ENCODE measurements at places on chromosomes 7 and 10.

DNA sequence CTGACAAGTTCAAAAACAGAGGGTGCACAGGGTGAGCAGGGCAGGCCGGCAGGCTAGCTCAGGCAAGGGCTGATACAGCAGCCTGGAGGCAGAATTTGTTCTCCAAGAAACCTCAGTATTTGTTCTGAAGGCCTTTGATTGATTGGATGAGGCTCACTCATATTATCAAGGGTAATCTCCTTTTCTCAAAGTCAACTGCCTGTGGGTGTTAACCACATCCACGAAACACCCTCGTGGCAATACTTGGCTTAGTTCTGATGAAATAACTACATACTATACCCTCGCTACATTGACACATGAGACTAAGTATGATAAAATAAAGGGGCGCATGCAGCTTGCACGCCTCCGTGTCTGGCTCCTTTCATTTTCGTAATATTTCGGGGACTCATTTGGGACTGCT lies 4.4 kb upstream of the PPP2R2D start:
- DNase-seq, result no peak

GRCh38 chr7:25985196-25985595 lies 166.8 kb upstream of the NFE2L3 start:
- DNase-seq, result no peak

DNA sequence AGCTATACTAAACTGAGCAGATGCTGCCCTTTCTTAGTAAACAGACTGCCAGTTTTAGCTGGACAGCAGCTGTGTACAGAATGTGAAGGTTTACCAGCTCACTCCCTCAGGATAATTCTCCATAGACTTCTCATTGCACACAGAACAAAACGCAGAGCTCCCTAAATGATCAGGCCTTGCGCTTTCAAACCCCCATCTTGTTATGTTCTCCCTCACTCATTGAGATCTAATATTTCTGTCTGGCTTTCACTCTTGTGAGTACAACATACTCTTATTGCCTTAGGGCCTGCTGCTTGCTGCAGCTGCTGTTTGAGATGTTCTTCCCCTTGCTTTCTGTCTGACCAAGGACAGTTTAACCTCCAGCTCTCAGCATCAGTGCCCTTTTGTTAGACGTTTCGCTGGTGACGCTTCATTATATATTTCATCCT lies 17.3 kb downstream of the VWDE start:
- DNase-seq, result no peak

DNA sequence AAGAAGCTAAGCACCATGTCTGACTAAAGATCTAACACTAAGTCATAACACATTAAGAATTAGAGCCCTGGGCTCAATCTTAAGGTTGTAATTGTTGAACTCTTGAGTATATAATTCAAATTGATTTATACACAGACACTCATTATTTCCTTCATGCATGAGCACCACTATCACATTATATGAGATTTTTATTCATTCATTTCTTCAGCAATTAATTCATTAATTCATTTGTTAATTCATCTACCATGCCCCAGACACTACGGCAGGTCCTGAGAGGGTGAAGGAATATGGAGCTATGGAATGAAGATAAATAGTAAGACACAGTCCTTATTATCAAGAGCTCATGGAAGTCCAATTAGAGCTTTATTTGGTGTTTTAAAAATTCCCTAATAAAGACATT lies 41.9 kb downstream of the ETV1 start:
- DNase-seq, result no peak

DNA sequence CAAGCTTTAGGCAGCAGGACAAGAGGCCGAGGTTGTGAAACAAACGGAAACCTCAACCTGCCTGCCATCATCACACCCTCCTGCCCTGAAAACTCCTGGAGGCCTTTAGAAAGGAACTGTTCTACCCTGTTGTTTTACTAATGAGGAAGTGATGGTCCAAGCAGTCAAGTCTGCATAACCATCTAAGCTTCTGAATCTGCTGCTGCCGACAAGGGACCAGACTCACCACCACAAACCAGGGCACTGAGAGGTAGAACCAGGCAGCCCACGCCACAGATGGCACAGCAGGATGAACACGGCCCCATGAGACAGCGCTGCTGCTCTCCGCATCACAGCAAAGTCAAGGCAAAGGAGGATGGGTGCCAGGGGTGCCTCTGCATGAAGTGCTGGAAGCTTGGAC lies 209.4 kb downstream of the CELF2 start:
- no peak for DNase-seq

- no peak for DNase-seq
Observed at GRCh38 chr7:2843711-2844152, 376 bp downstream of the GNA12 start.

DNA sequence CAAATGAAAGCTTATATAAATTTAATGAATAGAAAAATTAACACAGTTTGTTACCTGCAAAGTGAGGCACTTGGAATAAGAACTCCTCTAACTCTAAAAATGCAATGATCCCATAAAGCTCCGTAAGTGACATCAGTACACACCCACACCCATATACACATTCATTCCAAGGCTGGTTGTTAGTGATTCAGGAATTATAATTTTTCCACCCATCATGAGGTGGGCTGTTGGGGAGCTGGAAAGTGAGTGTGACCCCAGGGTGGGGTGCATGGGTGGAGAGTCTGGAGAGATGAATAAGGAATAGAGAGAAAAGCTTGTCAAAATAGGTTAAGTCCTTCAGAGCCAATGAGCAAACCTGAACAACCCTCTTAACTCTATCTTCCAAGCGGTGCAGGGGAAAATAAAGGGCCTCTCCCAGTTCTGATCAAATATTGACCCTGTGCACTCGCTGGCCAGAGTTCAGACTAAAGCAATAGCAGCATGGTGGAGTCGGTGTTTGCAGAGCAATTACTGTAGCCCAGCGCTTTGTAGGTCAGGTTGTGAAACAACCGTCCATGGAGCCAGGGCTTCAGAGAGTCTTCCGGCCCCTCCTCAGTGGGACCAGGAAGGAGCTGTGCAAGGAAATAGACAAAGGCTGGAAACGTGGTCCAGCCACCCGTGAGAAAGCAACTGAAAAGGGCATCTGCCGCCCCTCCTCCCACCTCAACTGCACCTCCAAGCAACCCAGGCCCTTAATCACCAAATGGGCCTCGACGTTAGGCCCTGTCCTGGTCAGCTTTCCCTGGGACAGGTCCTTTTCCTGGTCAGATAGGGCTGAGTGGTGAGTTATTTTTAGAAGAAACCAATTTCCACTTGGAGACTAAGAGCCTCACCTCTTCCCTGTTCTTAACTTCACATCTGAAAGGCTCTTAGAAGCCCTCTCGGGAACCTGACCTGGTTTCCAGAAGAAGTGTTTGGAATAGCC lies 61.2 kb downstream of the SH3PXD2A start:
- no peak for DNase-seq

- no peak for DNase-seq
Observed at GRCh38 chr7:16367115-16367514, 54.2 kb downstream of the CRPPA start.

DNA sequence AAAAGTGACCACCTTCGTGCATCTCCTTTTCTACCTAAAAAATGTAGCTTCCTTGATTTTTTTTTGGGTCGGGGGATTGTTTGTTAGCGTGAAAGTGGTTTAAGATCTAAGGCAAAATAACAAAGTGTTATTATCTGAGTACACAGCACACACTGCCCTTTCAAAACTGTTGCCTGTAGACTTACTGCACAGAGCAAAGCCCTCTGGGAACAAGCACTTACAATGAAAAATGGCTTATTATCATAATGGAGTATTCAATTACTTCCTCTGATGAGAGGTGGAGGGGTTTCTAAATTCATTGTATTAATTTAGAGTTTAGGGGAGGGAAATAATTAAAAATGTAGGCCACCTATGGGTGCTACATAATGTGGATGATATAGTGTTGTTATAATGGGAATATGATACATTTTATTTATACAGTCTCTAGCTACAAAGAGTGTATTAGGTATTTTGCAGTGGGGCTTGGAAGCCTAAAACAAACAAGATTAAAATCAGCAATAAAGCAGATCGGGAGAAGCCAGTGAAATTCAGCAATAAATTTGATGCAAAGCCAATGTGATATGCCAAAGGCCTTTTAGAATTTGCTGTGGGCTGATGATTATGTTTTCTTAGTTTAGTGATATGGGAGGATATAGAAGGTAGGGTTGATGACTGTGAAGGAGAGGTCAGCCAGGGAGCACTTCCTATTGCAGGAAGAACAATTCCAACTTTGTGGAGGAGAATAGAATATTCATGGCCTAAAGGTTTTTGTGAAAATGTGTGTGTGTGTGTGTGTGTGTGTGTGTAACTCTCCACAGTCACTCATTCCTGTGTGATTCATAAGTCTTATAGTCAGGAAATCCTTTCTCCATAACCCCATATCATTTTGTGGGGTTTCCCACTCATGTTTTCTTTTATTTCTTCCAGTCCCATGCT lies 17.7 kb upstream of the EXOC4 start:
- no peak for DNase-seq

DNA sequence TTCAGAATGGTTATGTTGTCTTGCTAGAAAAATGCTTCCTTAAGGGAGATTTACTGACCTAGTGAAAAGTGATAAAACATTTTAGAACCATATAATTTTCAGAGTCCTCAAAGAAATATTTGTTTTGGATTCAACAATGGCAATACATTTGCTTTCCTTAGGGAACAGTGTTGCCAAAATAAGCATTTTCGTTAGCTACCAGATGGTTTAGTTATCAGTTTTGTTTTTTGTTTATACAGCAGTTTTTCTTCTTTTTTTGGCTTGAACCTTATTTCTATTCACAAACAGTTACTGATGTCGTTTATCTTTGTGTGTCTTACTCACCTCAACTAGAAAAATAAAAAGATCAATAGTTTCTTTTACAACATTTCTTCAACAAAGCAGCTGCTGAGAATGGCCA lies 48.6 kb downstream of the EXOC4 start:
- DNase-seq, result no peak

DNA sequence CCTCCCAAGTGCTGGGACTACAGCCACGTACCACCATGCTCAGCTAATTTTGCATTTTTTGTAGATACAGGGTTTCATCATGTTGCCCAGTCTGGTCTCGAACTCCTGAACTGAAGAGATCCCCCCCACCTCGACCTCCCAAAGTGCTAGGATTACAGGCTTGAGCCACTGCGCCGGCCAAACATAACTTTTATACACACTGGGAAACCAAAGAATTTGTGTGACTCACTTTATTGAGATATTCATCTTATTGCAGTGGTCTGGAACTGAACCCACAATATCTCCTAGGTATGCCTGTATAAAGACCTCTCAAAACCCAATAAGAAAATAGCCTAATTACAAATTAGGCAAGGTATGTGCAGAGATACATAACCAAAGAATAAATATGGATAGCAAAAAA lies 182.6 kb upstream of the FEZF1 start:
- DNase-seq, result no peak

- peak; percentile 42 for DNase-seq
Observed at GRCh38 chr7:27532314-27532713, 130.4 kb downstream of the HIBADH start.

DNA sequence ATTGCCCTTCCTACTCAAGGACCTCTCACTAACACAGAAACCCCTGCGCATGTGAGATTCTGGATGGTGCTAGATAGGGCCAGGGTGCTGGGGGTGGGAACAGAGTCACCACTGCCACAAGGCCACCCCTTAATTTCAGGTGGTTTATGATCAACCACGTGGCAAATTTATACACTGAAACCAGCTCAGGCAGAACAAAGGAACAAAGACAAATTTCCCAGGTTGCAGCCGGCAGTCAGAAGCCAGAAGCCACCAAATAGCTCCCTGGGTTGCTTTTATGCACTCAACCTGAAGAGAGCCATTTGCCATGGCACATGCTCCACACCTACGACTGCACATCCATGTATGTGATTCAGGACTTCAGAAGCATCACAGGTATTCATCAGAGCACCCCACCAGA lies 2.5 kb downstream of the VOPP1 start:
- DNase-seq, result no peak

GRCh38 chr7:94874036-94874785 lies 33.2 kb upstream of the PPP1R9A start:
- no peak for DNase-seq

DNA sequence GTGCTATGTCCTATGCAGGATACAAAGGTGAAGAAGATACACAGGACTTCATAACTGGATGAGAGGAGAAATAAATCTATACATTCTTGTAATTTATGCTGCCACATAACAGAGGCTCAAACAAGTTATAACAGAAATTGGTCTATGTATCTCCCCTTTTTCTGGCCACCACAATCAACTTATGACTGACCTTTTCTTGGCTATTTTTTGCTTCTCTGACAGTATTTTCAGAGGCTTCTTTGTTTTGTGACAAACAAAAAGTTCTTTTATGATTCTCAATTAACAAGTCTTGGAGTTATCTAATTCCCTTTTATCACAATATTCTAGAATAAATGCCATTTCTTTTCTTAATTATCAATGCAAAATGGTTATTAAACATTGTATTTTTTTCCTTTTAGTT lies 953.0 kb upstream of the ZWINT start:
- no peak for DNase-seq

GRCh38 chr7:20343205-20343604 lies 12.5 kb downstream of the ITGB8 start:
- DNase-seq, result no peak

- no peak for DNase-seq
Observed at GRCh38 chr10:124911124-124912067, 30.5 kb upstream of the ZRANB1 start.

DNA sequence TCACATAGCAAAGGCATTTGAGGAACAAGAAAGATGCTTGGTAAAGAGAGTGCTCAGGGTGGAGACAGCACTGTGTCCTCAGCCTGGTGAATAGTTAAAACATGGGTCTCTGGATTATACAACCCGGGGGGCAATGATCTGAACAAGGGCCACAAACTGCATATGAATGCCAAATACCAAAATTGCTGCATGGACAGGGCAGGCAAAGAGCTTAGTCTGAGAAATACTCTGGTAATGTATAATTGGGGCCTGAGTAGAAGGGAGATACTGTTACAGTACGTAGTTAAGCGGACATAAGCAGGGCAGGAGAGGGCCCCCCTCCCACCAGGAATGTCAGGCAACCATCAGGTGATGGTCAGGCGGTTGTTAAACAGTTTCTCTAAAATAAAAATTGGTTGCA lies 99.3 kb upstream of the CDK1 start:
- DNase-seq, result no peak

- no peak for DNase-seq
Observed at GRCh38 chr10:3976171-3976570, 191.2 kb upstream of the KLF6 start.

DNA sequence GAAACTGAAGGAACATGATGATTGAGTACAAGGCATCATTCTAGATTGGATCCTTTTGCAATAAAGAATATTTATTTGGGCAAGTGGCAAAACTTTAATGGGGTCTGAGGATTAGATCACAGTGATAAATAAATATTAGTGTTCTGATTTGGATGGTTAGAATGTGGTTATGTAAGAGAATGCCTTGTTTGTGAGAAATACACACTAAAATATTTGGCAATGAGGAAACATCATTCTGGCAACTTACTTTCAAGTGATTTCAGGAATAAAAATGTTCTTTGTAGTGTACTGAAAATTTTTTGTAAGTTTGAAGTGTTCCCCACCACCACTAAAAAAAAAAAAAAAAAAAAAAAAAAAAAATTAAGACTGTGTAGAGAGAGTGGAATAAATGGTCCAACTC lies 185.1 kb upstream of the NEBL start:
- DNase-seq, result no peak
